ENCODE measurements at places on chromosomes 3 and 15.

DNA sequence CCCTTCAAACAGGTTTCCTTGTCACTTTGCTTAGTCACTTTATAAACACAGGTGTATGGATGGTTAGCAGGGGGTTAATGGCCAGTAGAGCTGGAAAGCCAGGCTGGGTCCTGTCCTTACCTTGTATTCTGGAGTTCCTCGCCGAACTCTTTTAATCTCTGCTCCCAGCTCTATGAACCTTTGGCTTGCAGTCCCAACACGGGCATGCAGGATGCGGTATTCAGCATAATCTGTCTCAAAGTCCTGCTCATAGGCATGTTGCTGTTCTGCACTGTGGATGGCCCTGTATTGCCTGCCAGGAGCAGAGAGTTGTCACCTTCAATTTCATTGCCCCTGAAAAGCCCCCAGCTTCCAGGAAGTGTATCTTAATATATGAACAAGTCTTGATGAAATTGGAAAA is 2.7 kb downstream of the ELL3 start:
- no peak for DNase-seq

DNA sequence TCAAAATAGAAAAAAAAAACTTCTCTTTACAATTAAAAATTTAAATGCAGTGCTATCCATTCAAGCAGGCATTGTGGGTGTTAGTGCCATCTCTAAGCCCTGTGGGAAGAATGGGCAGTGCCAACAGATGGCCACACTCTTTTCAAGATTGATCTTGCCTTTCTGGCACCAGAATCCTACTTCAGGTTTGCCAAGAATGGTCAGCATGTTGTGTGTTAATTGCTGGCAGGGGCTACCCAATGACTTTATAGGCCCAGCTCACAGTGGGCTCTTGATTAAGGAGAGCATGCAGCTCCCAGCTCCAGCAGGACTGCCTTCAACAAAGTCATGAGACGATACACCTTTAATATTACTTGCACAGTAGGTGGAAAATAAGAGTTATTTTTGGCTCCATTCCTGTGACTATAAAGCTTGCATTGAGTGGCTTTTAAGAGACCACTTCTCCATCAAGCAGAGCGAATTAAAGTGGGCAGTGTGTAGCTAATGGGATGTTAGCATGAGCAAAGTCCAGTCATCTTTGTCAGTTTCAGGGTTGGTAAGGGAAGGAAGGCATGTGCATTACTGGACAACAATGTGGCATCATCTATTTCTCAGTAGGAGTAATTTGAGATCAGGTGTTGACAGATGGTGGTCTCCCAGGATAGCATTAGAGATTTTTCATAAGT is 476.8 kb downstream of the C3orf38 start:
- no peak for DNase-seq

- no peak for DNase-seq
Measured at GRCh38 chr3:141448606-141449220, 38.1 kb upstream of the RASA2 start.

GRCh38 chr3:184874709-184875644 is 63.0 kb downstream of the VPS8 start:
- no peak for DNase-seq

DNA sequence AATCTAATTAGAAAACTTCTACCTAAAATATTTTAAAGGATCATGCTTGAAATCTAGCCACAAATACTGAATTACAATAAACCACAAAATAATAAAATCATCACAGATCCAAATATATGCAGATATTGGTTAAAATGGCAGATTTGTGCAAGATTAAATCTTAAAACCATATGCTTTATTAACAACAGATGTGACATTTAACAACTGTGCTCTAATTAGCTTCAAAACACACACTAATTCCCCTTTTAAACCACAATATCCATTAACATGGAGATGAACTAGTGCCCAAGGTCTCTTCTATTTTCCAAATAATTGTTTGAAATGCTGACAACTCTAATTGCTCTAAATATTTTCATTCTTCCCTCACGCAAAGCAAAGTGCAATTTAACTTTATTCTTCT is 1530.3 kb downstream of the SI start:
- no peak for DNase-seq

- no peak for DNase-seq
Measured at GRCh38 chr3:31406896-31407295, 125.8 kb upstream of the STT3B start.

- no peak for DNase-seq
Measured at GRCh38 chr15:82306791-82307713, 42.2 kb downstream of the GOLGA6L10 start.

DNA sequence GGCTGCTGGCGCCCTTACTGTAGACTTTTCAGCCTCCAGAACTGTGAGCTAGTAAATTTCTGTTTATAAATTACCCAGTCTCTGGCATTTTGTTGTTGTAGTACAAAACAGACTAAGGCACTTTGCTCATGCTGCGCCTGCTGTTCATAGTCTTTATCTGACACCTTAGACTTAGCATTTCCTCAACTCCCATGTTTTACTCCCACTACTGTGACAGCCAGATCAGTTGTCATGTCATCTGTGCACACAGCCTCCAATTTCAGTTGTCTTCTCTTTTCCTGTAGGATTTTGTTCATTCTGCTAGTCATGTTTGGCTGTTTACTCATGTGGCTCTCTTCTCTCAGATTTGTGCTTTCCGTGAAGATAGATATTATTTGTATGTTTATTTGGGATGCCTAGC is 62.0 kb downstream of the TCF12 start:
- DNase-seq, result no peak

DNA sequence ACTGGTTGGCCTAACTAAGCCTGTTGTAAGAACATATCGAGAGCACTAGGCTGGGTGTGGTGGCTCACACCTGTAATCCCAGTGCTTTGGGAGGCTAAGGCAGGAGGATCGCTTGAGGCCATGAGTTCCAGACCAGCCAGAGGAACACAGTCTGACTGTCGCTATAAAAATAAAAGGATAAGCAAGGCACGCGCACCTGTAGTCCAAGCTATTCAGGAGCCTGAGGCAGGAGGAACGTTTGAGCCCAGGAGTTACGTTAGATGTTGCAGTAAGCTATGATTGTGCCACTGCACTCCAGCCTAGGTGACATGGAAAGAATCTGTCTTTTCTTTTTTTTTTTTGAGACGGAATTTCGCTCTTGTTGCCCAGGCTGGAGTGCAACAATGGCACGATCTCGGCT is 24.9 kb downstream of the MAP4 start:
- DNase-seq, result no peak

DNA sequence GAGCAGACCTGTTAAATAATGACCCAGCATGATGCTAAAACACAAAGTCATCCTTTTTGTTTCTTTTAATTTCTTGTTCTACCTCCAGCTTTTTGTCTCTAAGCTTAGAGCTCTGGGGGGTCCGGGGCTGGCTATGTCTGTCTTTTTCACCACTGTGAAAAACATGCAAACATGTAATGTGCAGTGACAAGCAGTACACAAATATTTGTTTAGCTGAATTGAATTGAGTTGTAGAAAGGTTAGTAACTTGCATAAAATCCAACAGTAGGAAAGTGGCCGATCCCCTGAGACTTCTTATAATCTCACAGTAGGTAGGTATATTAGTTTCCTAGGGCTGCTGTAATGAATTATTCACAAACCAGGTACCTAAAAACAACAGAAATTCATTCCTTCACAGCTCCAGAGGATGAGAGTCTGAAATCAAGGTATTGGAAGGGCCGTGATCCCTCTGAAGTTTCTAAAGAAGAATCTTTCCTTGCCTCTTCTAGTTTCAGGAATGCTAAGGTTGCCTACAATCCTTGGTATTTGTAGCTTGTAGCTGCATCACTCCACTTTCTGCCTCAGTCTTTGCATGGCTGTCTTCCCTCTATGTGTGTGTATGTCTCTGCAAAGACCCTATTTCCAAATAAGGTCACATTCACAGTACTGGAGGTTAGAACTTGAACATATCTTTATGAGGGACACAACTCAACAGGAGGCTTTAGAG is 32.7 kb downstream of the ARL14 start:
- no peak for DNase-seq

GRCh38 chr15:53862386-53862785 is 102.9 kb upstream of the WDR72 start:
- no peak for DNase-seq

DNA sequence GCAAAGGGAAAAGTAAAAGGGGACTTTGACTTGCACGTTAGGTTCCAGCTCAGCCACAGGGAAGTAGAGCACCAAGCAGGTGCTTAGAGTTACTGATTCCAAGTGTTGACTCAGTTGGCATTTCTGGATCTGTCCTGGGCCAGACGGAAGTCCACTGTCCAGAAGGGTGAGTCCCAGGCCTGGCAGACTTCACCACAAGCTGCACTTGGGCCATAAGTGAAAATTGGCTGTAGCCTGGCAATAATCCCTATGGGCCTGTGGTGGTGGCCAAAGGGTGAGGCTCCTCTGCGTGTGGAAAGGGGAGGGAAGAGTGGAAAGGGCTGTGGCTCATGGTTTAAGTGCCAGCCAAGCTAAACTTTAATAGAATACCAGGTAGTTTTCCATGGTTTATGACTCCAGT is 121.5 kb downstream of the DTWD1 start:
- no peak for DNase-seq

DNA sequence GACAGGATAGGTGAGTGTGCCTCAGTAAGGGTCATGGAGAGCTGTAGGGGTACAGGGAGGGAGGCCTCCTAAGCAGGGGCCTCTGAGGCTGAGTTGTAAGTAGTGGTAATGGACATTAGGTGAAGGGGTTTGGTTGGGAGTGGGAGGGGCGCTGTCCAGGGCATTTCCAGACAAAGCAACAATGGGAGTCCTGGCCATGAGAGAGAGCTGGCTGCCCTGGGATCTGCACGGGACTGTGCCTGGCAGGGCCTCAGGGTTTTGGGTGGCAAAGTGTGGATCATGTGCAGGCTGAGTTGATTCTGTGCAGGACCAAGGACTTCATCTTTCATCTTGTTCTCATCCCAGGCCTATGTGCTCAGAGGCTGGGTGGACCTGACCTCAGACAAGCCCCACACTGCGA is 4.6 kb downstream of the TTC21A start:
- no peak for DNase-seq

GRCh38 chr3:190159902-190160435 is 39.3 kb upstream of the P3H2 start:
- no peak for DNase-seq

DNA sequence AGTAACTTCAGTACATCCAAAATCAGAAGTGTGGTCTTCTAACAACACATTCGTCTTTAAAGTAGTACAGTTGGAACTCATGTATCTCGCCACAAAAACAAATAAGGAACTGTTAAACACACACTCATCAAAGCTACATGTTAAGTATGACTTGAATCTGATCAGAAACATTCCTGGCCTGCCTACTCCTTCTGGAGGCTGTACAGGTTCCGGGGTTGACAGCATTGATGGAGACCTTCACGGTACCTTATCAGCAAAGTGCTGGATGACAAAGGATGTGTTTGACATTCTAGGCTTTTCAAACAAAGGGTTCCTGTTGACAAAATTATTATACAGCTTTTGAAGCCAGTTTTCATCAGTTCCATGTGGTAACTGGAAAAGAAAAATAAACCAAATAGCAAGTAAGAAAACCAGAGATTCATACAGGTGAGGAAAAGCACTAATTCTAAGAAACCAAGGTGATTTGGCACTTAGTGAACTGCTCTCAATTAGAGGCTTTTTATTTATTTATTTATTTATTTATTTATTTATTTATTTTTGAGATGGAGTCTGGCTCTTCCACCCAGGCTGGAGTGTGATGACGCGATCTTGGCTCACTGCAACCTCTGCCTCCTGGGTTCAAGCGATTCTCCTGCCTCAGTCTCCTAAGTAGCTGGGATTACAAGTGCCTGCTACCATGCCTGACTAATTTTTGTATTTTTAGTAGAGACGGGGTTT is 44.3 kb downstream of the MYO5C start:
- DNase-seq, result no peak

DNA sequence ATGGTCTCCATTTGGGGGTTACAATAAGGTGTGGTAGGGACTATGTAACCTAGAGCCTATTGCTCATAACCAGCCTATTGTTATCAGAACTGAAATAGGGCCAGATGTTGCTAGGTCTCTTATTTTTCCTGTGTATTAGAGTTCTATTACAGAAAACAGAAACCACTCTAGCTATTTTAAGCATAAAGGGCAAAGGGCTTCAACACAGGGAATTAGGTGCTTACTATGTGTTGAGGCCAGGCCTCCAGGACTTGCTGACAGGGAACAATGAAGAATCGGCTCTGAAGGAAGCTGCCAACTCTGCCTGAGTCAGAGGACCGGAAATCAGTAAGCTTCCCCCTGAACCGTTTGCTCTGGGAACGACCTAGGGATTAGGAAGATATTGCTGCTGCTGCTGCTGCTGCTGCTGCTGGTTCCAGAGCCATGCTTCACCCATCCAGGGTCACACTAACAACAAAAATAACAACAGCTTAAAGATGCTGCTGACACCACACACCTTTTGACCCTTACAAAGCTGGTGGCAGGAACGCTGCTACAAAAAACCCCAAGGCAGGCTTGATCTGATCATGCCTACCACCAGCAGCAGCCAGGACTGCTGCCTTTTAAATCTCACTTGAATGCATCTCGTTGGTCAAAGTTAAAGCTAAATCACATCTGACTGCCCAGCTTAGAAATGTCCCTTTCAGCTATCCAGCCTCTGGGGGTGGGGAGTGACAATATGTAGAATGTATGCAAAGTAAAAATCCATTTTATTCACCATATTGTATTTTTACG is 276.9 kb upstream of the IL12A start:
- DNase-seq, result no peak

DNA sequence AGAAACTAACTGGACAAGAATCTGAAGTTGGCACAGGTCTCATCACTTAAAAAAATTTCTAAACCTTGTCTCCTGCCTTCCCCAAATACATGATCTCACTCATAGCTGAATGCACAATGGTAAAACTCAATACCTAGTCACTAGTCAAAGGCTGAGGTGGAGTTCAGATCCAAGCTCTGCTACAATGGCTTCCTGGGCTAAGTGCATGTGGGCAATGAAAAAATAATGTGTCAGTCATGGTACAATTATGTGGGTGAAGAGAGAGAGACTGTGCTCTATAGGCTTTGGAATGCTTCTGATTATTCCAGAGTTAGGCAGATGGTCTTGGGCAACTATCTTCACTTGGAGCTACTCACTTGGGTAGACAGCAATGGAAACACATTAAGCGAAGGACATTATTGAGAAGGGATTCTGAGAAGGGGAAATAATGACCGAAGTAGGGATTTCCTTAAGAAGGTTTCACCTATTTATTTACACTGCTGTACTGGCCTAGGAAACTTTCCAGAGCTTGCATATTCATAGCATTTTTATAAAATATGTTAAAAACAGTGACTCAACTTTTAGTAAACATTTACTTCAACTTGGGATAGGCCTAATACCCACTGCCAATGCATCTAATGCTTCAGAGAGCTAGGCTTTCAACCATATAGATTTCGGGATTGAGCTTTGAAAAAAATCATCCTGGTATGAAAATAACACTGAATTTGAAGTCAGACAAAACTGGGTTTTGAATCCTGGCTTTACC is 58.7 kb upstream of the PLXND1 start:
- DNase-seq, result no peak

DNA sequence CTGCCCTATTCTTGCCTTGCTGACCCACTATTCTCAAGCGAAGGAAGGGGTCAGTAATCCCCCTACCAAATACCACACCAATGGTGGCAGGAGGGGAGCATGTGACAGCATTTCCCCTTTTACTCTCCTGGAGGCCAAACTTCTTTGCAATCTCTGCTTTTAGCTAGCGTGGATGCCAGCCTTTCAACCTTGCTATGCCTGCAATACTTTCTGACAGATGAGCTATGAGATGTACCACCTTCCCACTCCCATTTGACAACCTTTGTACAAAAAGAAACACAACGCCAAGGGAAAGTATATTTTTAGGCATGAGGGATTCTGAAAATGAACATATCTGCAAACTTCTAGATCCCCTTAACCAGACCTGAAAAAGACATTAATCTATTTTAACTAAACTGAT is 302.1 kb downstream of the FHIT start:
- DNase-seq, result no peak

- DNase-seq, result no peak
Measured at GRCh38 chr3:141019244-141019643, 31.9 kb upstream of the SPSB4 start.
